GM23248 (cell line): ENCODE measurements at places on chromosomes 5 and 9. TPM values are rescaled to one million over a fixed set of nuclear protein-coding genes. Genes with fewer than 3 reads are reported as not detected.
A peak's percentile ranks its signal among the peaks of the same experiment; 100 is the strongest.

CER1 gene
- not detected in 2 replicates for total RNA-seq

- DNase-seq: no peak
These were observed 370.5 kb downstream of the PTPRD start for GRCh38 chr9:10242255-10242654.

SLC45A2 gene
- total RNA-seq: not detected in 2 replicates

DNA sequence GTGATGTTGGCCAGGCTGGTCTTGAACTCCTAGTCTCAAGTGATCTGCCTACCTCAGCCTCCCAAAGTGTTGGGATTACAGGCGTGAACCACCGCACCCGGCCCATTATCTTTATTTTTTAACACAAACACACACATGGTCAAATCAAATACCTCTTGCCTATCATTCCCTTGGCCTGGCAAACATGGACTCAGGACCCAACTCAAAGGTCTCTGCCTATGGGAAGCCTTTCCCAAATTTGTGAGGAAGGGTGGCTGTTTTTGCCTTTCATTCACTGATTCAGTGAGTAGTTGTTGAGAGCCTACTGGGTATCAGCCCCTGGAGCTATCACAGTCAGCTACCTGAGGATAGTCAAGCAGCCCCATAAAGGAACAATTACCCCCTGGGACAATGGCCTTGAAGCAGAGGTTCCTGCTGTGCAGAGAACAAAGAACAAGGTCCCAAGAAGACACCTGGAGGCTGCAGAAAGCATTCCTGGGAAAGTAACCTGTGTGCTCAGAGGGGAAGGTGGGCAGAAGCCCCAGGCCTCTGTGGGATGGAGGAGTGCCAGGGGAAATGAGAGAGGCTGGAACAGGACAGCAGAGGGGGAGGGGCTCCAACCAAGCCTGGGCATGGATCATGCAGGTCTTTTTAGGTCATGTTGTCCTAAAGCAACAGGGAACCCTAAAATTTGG is 126.4 kb downstream of the CRB2 start:
- DNase-seq: no peak

- DNase-seq: no peak
These were observed 111.6 kb downstream of the GALNT10 start for GRCh38 chr5:154302161-154302560.

DNA sequence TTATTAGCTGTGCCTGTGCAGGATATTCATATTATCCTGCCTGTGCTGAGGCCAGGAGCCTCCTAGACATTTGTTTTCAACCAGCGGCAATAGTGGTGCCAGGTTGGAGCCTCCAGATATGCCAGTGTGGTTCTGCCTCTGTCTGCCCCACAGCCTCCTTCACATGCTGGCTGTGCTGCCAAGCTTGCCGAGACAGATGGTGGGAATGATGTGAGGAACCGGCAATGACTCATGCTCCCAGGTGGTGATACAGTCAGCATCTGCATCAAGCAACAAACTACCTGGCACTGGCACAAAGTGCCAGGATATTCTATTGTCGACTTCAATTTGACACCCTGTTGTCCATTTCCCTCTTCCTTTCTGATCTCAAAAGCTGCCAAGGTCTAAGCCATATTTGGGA is 285.7 kb downstream of the CHSY3 start:
- DNase-seq: no peak

CERCAM gene
- total RNA-seq: 474 and 525 TPM in 2 replicates

DNA sequence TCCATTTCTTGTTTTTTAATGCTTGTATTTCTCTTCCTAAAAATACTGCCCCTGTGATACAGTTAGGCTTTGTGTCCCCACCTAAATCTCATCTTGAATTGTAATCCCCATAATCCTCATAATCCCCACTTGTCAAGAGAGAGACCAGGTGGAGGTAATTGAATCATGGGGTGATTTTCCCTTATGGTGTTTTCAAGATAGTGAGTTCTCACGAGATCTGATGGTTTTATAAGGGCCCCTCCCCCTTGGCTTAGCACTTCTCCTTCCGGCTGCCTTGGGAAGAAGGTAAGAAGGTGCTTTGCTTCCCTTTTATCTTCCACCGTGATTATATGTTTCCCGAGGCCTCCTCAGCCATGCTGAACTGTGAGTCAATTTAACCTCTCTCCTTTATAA is 227.4 kb downstream of the MAN2A1 start:
- DNase-seq: no peak

DNA sequence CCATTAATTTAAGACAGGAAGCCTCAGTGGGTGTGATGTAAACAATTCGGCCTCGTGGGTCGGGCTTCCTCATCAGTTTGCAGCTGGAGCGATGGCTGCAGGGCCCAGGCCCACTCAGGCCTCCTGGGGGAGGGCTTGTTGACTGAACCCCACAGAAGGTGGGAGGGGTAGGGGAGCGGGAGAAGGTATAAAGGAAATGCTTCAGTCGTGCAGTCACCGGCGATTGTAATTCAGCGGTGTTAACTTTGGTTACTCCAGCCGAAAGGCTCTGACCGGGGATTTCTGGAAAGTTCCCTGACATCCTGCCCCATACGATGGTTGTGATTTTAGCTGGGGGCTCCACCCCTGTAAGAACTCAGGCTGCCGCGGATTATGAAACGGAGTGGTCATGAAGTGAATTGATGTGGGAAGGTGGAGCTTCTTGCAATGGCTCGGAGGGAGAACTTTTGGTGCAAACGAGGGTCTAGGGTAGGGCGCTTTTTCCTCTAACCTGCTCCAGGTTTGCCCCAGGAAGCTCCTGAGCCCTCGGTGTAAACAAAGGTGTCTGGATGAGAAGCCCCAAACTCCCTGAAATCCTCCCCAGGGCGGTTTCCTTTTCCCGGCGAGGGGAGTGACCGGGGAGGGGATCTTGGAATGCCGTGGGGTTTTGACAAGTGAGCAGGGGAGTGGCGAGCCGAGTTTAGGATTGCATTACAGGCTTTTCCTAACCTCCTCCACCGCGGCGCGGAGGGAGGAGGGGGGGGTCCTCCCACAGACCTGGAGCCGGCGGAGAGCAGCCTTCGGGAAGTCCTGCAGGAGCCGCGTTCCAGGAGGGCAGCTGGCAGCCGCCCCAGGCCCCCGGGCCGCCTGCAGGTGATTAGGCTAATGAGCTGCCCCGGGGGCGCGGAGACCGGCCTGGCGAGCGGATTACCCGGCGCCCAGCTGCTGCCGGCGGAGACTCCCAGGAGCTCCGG is 215.5 kb downstream of the PDZD2 start:
- peak; percentile 16 for DNase-seq

DNA sequence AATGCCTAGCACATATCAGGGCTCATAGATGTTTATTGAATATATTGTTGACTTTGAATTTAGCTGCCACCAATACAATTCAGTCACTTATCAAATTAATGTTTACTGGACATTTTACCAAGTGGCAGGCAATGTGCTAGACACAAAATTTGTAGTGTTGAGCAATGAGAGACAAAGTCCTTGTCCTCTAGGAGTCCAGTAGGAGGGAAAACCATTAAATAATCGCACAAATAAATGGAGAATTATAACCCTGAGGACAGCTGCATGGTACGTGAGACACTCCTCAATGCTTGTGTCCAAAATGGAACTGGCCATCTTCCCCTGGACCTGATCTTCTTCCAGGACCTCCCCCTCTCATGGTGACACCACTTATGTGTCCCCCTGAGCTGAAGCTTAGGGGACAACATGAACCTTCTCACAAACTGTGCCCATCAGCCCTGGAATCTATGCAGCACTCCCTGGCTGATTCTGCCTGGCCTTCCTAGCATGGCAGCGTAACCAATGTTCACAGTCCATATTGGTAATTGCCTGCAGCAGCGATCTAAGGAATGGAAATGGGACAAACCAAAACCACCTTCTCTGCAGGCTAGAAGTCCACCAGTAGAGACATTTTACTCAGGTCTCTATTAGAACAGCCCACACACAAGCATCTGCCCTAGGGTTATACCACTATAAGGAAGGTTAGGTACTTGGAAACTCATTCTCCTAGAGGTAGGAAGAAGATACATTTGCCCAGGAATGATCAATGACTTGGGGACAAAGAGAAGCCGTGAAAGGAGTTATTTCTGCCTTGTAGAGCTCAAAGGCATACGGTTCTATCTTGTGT is 75.5 kb downstream of the FGF1 start:
- DNase-seq: no peak

DNA sequence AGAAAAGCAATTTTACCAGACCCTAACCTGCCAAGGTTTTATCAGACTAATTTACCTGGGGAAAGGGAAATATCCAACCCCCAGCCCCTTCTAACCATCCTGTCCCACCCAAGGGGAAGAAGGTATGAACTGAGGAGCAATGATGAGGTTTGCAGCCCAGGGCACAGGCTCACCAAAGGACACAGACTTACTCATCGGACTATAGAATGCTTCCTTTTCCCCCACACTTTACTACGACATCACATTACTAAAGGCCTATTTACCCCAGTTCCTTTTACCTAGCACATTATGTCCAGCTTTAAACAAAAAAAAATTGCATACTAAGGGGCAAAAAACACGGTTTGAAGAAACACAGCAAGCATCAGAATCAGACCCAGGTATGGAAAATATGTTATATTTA is 94.1 kb upstream of the FST start:
- no peak for DNase-seq

GRCh38 chr9:113715086-113715485 is 161.0 kb upstream of the ZNF618 start:
- DNase-seq: peak; percentile 80
